ENCODE measurements at places on chromosomes 12 and 14.

- DNase-seq: no peak
Observed at GRCh38 chr12:51788876-51789275, 59.6 kb downstream of the FIGNL2 start.

DNA sequence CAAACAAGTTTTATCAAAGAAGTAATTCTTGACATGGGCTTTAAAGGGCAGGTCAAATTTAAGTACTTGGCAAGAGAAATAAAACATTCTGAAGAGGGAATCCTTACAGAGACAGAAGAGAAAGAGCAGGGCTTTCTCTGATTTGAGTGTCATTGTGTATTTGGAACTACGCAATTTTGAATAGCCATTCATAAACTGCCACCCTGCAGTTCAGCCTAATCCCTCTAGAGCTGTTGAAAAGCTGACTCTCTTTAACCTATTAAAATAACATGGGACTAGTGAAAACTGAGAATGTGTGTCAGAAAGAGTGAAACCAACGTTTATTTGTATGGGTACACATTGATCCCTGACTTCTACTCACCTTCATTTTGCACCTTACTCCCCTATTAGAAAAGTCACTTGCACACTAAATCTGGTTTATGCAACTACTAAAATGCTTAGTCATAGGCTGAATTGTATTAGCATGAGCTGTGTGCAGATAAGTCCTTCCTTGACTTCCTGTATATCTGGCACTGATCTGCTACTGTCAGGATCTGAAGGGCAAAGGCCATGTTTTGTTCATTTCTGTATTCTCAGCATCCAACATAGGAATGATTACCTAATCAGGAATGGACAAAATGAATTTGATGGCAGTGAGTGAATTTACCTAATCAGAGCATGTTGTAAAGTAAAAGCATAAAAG is 458.9 kb downstream of the NOVA1 start:
- DNase-seq: no peak

- no peak for DNase-seq
Observed at GRCh38 chr12:27064397-27065342, 17.7 kb downstream of the C12orf71 start.

DNA sequence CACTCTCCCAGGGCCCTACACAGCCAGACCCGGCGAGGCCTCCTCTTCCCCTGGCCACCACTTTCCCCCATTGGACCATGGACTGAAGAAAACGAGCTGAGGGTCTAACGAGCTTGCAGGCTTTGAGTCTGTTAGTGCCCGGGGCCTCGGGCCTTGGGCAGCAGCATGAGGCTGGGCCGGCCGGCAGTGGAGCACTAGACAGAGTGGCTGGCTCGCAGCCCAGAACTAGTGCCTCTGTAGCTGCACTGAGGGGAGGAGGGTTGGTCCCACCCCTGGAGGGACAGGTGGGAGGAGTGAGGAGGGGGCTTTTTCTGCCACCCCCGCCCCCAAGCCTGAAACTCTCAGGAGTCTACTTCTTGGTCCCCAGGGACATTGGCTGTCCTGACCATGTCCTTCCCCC is 38.7 kb downstream of the SLC6A12 start:
- no peak for DNase-seq

DNA sequence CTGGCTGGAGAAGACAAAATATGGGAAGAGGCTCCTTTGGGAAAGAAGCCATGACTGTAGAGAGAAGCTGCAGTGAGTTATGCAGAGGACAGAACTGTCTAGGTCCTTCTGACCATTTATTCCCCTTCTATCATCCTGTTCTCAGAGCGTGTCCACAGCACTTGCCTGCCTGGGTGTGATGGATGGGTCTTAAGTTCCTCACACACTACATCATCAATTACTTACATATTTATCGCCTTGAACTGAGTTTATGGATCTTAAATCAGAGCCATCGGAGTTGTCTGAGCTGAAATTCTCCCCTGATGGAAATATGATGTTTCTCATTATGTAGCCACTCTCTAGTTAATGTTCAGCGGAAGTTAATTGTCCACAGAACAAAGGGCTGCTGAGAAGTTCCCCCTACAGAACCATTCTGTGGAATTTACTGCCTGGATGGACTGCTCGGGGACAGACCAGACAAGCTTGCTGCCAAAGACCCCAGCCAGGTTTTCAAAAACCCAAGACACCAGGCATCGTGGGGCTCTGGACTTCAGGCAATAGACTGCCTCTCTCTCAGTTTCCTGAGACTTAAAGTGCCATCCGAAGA is 232.5 kb upstream of the NOS1 start:
- DNase-seq: no peak

DNA sequence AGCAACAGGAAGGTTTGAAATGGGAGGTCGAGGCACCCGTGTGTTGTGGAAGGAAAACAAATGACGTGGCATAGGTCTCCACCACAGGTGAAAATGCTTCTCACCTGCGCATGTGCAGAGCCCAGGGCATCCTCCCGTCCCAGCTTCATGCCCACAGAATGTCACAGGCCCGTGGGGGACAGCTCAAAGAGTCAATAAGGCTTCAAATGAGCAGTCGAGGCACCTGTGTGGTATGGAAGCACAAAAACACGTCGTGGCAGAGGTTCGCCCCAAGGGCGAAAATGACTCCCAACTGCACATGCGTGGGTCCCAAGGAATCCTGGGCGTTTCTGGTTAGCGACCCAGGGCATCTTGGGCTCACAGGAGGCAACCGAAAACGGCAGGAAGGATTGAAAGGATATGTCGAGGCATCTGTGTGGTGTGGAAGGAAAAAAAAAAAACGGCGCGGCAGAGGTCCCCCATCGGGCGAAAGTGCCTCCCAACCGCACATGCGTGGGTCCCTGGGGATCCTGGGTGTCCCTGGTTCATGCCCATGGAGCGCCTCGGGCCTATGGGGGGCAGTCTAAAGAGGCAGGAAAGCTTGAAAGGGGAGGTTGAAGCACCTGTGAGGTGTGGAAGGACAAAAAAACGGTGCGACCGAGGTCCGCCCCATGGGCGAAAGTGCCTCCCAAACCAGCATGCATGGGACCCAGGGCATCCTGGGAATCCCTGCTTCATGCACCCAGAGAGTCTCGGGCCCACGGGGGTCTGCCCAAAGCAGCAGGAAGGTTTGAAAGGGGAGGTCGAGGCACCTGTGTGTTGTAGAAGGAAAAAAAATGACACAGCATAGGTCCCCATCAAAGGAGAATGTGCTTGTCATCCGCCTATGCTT is 578.5 kb downstream of the ALG10 start:
- DNase-seq: no peak

- no peak for DNase-seq
Observed at GRCh38 chr14:74019408-74020137, 424 bp downstream of the BBOF1 start.

DNA sequence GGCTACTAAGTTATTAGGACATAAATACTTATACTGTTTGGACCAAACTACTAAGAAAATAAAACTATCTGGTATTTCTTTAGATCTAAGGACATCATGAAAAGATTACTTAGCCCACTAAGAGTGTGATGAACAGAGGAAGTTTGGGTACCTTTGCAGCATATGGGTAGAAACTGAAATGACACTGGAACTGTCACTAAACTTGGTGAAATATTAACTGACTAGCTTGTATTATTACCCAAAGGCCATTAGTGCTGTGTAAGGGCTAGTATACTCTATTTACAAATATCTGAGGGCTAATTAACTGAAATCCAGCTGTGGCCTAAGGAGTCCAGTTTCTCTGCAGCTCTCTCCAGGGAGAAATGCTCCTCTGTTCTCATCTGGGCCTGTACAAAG is 45.5 kb downstream of the PAWR start:
- DNase-seq: no peak

DNA sequence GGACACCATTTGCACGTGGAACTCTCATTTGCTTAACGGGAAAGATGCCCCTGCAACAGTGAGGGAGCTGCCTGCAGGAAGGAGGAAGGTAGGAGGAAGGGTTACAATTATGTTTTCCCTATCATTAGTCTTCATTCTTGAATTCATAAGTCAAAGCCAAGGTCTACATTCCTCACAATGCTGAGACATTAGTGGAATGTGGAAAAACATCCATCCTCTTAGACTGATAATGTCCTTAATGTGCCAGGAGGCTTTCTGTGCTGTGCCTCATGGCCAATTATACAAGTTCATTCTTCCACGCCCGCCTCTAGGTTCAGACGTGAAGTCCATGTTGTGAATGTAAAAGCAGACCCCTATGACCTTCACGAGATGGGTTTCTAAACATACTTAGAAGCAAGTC is 1212.4 kb upstream of the TMEM132C start:
- DNase-seq: no peak

DNA sequence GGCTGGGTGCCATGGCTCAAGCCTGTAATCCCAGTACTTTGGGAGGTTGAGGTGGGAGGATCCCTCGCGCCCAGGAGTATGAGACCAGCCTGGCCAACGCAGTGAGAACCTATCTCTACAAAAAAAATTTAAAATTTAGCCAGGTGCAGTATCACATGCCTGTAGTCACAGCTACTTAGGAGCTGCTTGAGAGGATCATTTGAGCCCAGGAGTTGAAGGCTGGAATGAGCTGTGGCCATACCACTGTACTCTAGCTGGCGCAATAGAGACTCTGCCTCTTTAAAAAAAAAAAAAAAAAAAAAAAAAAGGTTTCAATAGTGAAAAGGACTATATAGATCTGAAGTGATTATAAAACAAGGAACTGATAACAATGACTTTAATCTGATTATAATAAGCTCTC is 13.5 kb downstream of the PSMA3 start:
- DNase-seq: no peak

GRCh38 chr12:132380641-132381040 is 51.3 kb upstream of the GALNT9 start:
- DNase-seq: no peak

- DNase-seq: no peak
Observed at GRCh38 chr12:93336291-93336741, 41.4 kb upstream of the NUDT4 start.

Data from stimulated activated CD4-positive, alpha-beta T cell treated with anti-CD3 and anti-CD28 coated beads, TNF-alpha, amount 100 ng/mL, for 24 hours (primary cell).